Sigmoid colon (tissue), 7 donors: ENCODE measurements at places on chromosomes 5 and 9. TPM values are rescaled to one million over a fixed set of nuclear protein-coding genes. Genes with fewer than 3 reads are reported as not detected.

The FOXD4L5 gene
- not detected for total RNA-seq

The GRAMD2B gene
- total RNA-seq = 53.8 TPM

The AIF1L gene
- 5.0 TPM for total RNA-seq

The PTPDC1 gene
- 12.8 TPM for total RNA-seq

The ADAMTS2 gene
- 12.1 TPM for total RNA-seq

The RFX3 gene
- 10.3 TPM for total RNA-seq

The UAP1L1 gene
- 9.1 TPM for total RNA-seq

The ADCY2 gene
- total RNA-seq = 9.5 TPM
